ENCODE measurements at places on chromosomes 13 and 19. TPM values are rescaled to one million over a fixed set of nuclear protein-coding genes. Genes with fewer than 3 reads are reported as not detected.

GRCh38 chr13:67632590-67632989, 402.5 kb upstream of the PCDH9 start:
- DNase-seq: no peak

GRCh38 chr19:30394481-30395151, 22.4 kb downstream of the ZNF536 start:
- DNase-seq: no peak

- DNase-seq: no peak
These were observed 320.3 kb downstream of the ATP8A2 start for GRCh38 chr13:25692099-25692498.

DNA sequence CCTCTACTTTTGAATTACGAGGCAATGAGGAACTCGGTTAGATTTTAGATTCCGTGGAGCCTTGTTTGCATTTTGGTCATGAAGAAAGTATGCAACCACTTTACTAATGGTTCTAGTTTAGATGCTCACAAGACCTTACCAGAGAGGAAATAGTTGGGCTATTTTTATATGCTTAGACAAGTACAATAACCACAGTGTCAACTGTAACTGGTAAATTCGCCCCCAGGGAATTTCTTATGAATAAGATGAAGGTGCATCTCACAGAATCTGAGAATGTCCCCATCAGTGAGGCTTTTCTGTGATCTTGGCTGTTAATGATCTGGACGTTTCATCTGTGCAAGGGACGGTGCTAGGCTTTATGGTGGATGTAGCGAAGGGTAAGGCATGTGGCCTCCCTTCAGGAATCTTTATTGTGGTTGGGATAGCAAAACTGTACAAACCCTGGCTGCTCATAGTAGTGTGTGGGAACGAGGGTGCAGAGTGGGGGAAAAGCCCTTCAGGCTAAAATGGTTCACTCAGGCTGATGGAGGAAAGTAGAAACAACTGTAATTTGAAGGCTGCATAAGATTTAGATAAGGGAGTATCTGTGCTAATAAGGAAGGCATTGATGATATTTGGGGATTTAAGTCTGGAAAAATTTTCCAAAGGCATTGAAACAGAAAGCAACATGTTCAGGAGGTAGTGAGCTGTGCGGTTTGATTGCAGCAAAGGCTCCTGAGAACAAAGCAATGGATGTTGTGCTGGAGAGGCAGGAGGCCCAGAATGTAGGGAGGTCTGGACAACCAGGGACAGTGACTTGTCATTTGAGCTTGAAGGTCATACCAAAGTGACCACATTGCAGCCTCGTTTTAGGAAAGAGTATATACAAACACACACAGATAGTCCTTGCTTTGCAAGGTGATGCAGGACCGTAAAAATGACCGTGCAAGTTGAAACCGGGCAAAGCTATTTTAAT, 28.4 kb downstream of the UBAC2 start:
- DNase-seq: no peak

GRCh38 chr19:34490141-34490766, 8.7 kb downstream of the WTIP start:
- DNase-seq: no peak

GRCh38 chr19:49224879-49225278, 67.3 kb downstream of the TRPM4 start:
- peak; percentile 84 for DNase-seq

Gene IFT88
- polyA plus RNA-seq: 13.1 TPM

Gene COL5A3
- polyA plus RNA-seq: 0.47 TPM

Data from A549 (cell line).